AG10803 (cell line): ENCODE measurements at places on chromosomes 5 and 9.
A peak's percentile ranks its signal among the peaks of the same experiment; 100 is the strongest.

DNA sequence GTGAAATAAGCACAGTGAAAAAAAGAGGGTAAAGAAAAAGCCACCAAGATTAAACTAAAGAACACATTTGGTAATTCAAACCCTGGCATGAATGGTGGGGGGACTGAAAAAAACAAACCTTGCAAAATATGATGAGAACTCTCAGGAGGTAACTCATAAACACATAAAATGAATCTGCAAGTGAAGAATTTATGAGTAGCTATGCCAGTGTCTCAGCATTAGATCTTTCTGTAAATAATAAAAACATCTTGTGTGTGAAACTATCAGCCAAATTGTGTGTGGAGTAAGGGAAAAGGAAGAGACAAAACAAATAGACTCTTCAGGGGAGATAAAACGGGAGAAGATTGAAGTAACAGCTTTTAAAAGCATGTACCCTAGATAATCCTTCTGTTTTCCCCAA is 129.6 kb upstream of the SPEF2 start:
- no peak for DNase-seq

DNA sequence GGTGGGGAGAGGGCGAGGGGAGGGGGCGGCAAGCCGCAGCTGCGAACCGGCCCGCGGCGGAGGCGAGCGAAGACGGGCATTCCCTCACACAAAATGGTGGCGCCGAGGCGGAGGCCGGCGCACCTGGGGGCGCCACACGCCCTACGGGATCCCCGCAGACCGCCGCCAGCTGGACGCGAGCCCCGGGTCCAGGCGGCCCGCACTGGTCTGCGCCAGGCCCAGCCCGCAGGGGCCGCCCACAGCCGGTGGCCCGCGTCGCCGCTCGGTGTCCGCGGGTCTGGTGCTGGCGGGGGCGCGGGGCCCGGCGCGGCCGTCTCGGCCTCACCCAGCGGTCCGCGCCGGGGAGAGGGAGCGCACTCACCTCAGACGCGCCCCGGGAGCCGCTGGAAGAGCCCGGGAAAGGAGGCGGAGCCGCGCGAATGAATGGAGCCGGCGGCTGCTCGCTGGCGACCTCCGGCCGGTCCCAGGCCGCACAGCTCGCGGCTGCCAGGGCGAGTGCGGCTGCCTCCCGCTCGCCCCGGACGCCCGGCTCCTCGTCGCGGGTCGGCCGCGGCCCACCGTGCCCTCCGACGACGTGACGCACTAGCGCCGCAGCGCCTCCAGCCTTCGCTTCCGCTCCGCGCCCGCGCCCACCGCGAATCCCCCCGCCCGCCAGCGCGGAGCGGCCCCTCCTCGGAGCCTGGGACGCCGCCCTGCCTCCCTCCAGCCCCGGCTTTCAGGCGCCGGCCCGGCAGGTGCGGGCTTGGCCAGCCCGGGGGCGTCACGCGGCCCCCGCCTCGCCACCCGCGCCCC is at the start of gene FAM169A:
Gene FAM169A, minus strand, starts transcription at position 584 of the 792 bp plus-strand sequence. CDS start 24,711 bp downstream, outside the sequence.
- peak; percentile 11 for DNase-seq

DNA sequence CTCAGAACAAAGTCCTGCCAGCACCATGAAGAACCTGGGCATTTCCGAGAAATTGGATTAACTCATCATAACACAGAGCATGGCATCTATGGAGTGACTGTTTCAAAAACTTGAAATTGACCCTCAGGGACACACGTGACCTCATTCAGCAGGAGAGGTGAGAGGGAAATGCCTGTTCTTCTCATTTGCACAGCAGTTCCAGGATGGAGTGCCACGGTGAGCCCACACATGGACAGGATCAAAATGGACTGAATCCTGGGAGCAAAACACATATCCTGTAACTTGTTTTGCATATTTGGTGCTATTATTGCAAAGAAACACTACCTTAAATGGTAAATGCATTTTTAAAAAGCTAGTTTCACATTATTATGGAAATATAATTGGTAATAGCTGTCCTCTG is 256.1 kb upstream of the IRX2 start:
- no peak for DNase-seq

GRCh38 chr5:27315363-27316270 is 277.2 kb upstream of the CDH9 start:
- DNase-seq = peak; percentile 77

- DNase-seq = no peak
These were observed 10.8 kb downstream of the ZDHHC11B start for GRCh38 chr5:773517-774264.

GRCh38 chr9:26413611-26414010 is 479.0 kb downstream of the CAAP1 start:
- DNase-seq = no peak

DNA sequence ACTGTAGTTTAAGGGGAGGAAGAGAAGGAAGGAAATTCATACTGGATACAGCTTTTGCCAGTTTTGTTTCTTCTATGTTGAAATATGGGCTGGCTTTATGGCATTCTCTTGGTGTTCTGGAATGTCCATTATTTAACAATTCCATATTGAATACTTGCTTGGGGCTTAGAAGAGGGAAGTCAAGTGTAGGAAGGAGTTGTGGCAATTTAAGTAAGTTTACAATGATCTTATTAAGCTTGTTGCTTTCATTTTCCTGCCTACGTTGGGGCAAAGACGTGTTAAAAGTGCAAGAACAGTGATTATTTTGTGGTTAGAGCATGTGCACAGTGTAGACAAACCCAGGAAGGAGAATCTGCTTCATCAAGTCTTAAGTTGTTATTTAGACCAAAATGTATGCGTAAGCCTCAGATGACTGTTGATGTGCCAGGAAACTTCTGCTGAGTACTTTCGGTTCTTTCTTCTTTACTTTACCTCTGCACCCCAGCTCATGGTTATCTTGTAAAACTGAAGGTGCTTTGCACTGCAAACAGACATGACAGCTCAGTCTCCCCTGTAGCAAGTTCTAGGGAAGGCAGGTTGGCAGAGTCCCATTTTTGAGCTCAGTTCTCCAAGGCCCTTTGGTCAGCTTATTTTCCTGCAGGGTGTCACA is 75.8 kb downstream of the F2RL2 start:
- DNase-seq = no peak
